ENCODE measurements at places on chromosomes 5 and 9. TPM values are rescaled to one million over a fixed set of nuclear protein-coding genes. Genes with fewer than 3 reads are reported as not detected.
A peak's percentile ranks its signal among the peaks of the same experiment; 100 is the strongest.

GRCh38 chr5:1666812-1667588, 132.6 kb downstream of the MRPL36 start:
- H3K4me1 ChIP-seq = no peaks in the 10 kb centered on the region
- peak; percentile 47 for DNase-seq
- no peak overlapping the region for H3K27ac ChIP-seq
- no peaks in the 10 kb centered on the region for H3K36me3 ChIP-seq
- no peak overlapping the region for H3K4me3 ChIP-seq

Gene ANKRD34B
- not detected for total RNA-seq

DNA sequence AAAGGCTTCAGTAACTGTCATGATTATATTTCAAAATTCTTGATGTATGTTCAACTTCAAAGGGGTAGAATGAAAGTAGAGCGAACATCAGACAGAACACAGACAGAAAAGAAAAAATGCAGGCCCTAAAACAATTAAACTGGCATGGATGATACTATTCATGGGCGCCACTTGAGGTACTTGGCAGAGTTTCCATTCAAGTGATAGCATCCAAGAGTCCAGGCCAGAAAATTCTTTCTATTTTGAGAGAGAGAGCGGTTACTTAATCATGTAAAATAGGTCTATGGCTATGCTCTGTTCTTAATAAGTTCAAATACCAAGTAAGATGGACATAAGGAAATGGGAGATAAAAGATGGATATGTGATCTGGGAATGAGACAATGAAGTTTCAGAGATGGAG, 21.4 kb upstream of the PRR16 start:
- no peaks in the 10 kb centered on the region for H3K36me3 ChIP-seq
- H3K4me1 ChIP-seq = no peaks in the 10 kb centered on the region
- H3K27me3 ChIP-seq = no peaks in the 10 kb centered on the region

Gene RNF224
- not detected for total RNA-seq

DNA sequence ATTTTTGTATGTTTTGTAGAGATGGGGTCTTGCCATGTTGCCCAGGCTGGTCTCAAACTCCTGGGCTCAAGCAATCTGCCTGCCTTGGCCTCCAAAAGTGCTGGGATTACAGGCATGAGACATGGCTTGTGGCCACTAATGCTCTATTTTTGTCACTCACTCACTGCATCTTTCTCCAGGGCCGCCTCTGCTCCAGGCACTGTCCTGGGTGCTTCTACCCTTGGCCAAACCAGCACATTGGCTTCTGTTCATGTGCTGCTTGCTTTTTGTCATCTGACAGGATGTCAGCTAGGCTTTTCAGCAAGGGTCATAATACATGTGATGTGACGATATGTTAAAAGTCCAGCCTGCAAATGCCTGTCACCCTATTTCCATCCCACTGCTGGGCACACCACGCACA, 3.2 kb downstream of the ODF2 start:
- no peaks in the 10 kb centered on the region for H3K27me3 ChIP-seq
- no peak for DNase-seq
- no peak overlapping the region for H3K4me3 ChIP-seq

Gene IRX1
- not detected for total RNA-seq

DNA sequence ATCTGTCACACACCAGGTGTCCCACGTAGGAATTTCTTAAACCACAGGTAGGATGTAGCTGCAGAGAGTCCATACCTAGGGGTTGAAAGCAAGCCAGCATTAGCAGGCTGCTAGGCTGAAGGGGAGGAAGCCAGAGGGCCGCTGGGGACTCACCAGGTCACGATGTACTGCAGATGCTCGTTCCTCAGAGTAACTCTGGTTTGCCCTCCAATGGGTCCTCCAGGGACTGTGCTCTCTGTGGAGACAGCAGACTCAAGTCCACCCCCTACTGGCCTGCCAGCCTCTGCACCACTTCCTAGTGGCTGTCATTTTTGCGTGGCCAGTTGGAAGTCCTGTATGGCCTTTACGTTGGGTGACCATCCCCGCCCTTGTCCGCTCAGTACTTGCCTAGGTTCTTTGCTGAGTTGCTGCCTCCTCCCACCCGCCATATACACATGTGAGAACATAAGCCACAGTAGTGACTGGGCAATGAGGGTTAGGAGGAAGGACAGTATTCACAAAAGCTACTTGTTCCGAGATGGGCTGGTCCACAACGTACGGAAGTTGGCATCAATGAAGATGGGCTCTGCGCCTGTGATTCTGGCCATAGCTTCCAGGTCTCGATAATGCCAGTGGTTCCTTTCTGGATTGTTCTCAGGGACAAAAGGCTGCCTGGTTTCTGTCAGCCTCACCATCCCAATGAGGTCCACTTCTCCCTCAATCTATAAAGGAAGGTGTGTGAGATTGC, 4.1 kb downstream of the RPL7A start:
- H3K4me3 ChIP-seq = no peak overlapping the region
- no peak for DNase-seq
- no peaks in the 10 kb centered on the region for H3K27me3 ChIP-seq
- peaks cover 31% of the 10 kb centered on the region for H3K36me3 ChIP-seq
- H3K27ac ChIP-seq = no peak overlapping the region

Gene CCDC192
- not detected for total RNA-seq

- no peak for DNase-seq
- H3K36me3 ChIP-seq = no peaks in the 10 kb centered on the region
- no peaks in the 10 kb centered on the region for H3K4me1 ChIP-seq
- no peaks in the 10 kb centered on the region for H3K27me3 ChIP-seq
- H3K4me3 ChIP-seq = no peak overlapping the region
Measured at GRCh38 chr5:107402434-107403227, 268.1 kb downstream of the EFNA5 start.

GRCh38 chr9:100959226-100959625, 69.3 kb upstream of the PLPPR1 start:
- no peaks in the 10 kb centered on the region for H3K4me1 ChIP-seq
- H3K27me3 ChIP-seq = no peaks in the 10 kb centered on the region
- H3K36me3 ChIP-seq = no peaks in the 10 kb centered on the region
- H3K4me3 ChIP-seq = no peak overlapping the region
- DNase-seq = no peak

GRCh38 chr5:179805070-179805528, 1.6 kb downstream of the MGAT4B start:
- peaks cover 26% of the 10 kb centered on the region for H3K4me1 ChIP-seq
- no peaks in the 10 kb centered on the region for H3K27me3 ChIP-seq
- peak overlapping the region; percentile 73 for H3K27ac ChIP-seq
- DNase-seq = no peak
- H3K36me3 ChIP-seq = peaks cover 2% of the 10 kb centered on the region

Gene F2R
- total RNA-seq = 0.86 TPM

DNA sequence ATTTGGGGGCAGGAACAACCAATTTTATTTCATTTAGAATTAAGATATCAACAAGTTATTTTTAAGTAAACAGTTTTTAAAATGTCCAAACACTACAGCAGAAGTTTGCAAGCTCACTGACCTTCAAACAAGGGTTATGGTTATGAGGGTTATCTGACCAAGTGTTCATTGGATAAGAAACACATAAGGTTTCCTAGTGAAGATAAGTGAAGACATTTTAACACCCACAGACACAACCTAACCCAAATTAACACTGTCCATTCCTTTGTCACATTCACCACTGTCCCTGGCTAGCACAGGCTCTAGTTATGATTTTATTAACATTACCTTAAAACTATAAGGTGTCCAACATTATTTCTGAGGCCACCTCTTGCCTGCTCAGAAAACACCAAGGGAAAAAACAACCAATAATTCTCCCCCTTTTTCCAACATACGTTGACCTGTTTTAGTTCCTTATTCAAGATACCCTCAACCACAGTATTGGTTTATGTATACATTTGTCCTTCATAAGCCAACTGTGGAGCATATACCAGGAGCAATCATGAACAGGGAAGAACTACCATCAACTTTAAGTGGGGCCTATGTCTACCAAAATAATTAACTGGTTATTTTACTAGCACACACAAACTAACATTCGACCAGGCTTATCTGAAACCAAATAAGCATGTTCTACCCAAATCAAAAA, 4.0 kb downstream of the ETF1 start:
- H3K36me3 ChIP-seq = peaks cover 22% of the 10 kb centered on the region
- H3K27me3 ChIP-seq = no peaks in the 10 kb centered on the region
- peaks cover 36% of the 10 kb centered on the region for H3K4me1 ChIP-seq
- DNase-seq = no peak

- no peaks in the 10 kb centered on the region for H3K4me1 ChIP-seq
- no peak for DNase-seq
- H3K4me3 ChIP-seq = no peak overlapping the region
- H3K27ac ChIP-seq = no peak overlapping the region
Measured at GRCh38 chr5:160516696-160517530, 95.3 kb downstream of the PTTG1 start.

- H3K36me3 ChIP-seq = no peaks in the 10 kb centered on the region
- no peaks in the 10 kb centered on the region for H3K27me3 ChIP-seq
- no peak overlapping the region for H3K27ac ChIP-seq
- H3K4me3 ChIP-seq = no peak overlapping the region
- H3K4me1 ChIP-seq = peaks cover 15% of the 10 kb centered on the region
- no peak for DNase-seq
Measured at GRCh38 chr5:150353032-150353675, 4.3 kb upstream of the TCOF1 start.

Gene UBAP2
- total RNA-seq = 36.8 TPM

DNA sequence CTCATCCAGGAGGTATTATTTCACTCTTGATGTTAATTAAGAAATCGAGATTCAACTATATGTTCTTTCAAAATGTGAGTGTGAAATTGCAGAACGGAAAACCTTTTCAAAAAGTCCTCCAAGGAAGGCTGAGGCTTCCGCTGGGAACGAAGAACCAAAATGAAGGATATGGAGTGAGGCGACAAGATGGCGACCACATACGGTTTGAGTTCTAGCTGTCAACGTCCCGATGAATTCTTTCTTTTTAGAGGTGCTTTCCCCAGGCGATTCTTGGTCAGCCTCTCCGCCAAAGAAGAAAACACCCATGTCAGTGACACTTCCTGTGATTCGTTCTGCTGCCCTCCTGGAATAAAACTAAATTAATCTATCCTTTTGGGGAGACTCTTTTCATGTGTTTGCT, 78.3 kb upstream of the ADAMTS16 start:
- no peak overlapping the region for H3K4me3 ChIP-seq
- no peaks in the 10 kb centered on the region for H3K27me3 ChIP-seq
- no peak overlapping the region for H3K27ac ChIP-seq
- H3K4me1 ChIP-seq = no peaks in the 10 kb centered on the region
- no peak for DNase-seq

Gene SLCO6A1
- total RNA-seq = not detected

Gene ADRA1B
- not detected for total RNA-seq

Gene RECK
- total RNA-seq = 13.3 TPM

- H3K27me3 ChIP-seq = no peaks in the 10 kb centered on the region
- H3K4me1 ChIP-seq = peaks cover 7% of the 10 kb centered on the region
- H3K36me3 ChIP-seq = no peaks in the 10 kb centered on the region
- peak overlapping the region; percentile 17 for H3K4me3 ChIP-seq
Measured at GRCh38 chr9:2623288-2624050, 1.9 kb downstream of the VLDLR start.

DNA sequence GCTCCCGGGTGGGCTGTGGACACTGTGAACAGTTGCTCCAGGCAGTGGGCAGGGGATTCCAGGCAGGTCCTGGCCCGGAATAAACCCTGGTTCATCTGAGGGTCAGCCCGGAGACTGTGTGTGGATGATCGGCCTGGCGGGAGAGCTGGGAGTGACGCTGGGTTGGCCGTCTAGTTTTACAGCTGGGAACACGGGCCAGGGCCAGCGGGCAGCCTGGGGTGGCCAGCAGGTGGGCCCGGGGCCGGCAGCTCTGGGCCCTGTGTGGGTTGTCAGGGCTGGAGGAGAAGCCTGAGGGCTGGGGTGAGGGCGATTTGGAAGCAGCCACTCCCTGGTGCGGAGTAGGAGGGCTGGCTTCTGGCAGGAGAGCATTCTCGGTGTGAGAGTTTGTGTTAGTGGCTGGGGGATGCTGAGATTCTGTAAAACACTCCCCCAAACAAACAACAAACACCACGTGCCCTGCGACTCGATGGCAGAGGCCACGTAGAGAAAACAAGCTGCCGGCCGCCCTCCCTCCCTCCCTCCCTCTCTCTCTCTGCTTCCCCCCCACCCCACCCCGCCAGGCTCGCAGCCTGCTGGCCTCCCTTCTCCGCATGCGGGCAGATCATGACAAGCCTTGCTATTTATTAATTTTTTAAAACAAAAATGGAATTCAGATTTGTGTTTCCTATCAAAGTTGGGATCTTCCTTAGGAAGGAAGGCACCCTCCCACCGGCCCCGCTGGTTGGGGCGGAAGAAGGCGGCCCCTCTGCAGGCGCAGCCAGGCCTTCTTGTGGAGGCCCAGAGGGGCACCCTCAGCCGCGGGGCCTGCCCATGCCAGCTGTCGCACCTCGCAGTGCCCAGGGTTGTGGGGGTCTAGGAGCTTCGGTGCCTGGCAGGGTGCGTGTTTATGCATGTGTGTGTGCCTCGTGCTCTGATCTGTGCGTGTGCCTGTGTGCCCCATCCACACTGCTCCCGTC, 49.5 kb downstream of the RXRA start:
- peaks cover 8% of the 10 kb centered on the region for H3K4me1 ChIP-seq
- H3K4me3 ChIP-seq = no peak overlapping the region
- H3K36me3 ChIP-seq = no peaks in the 10 kb centered on the region
- no peak for DNase-seq

Gene CEL
- total RNA-seq = 2.0 TPM

- no peak overlapping the region for H3K27ac ChIP-seq
- H3K36me3 ChIP-seq = no peaks in the 10 kb centered on the region
- H3K27me3 ChIP-seq = no peaks in the 10 kb centered on the region
- H3K4me1 ChIP-seq = no peaks in the 10 kb centered on the region
- no peak overlapping the region for H3K4me3 ChIP-seq
- DNase-seq = no peak
Measured at GRCh38 chr9:119298076-119298853, 71.0 kb downstream of the BRINP1 start.

GRCh38 chr5:176947847-176948246, 48.7 kb upstream of the HK3 start:
- no peak overlapping the region for H3K4me3 ChIP-seq
- no peaks in the 10 kb centered on the region for H3K36me3 ChIP-seq
- no peak overlapping the region for H3K27ac ChIP-seq
- no peaks in the 10 kb centered on the region for H3K4me1 ChIP-seq
- H3K27me3 ChIP-seq = no peaks in the 10 kb centered on the region
- no peak for DNase-seq

GRCh38 chr9:98964201-98964600, 20.5 kb downstream of the COL15A1 start:
- H3K4me3 ChIP-seq = no peak overlapping the region
- no peak for DNase-seq
- no peaks in the 10 kb centered on the region for H3K27me3 ChIP-seq

- no peak for DNase-seq
- no peaks in the 10 kb centered on the region for H3K27me3 ChIP-seq
- peaks cover 34% of the 10 kb centered on the region for H3K4me1 ChIP-seq
- H3K27ac ChIP-seq = no peak overlapping the region
Measured at GRCh38 chr5:14806456-14806855, 65.1 kb downstream of the ANKH start.

DNA sequence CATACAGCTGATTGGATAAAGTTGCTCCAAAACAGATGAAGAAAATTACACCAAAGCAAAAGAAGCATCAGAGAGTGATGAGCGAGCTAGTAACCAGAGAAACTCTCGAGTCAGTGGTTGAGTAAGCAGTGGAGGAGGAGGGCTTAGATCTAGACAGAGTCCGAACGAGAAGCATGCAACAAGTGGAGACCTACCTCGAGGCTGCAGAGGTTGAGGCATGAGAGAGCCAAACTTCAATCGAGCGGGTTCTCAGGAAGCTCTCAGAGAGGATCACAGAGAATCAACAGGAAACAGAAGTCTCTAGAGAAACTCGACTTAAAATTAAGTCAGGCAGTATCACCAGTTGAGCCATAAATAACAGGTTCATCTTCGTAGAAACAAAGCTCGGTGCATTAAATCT, 6.1 kb downstream of the RUSC2 start:
- H3K36me3 ChIP-seq = no peaks in the 10 kb centered on the region
- no peaks in the 10 kb centered on the region for H3K27me3 ChIP-seq
- H3K27ac ChIP-seq = no peak overlapping the region
- H3K4me3 ChIP-seq = no peak overlapping the region
- H3K4me1 ChIP-seq = peaks cover 13% of the 10 kb centered on the region
- peak; percentile 36 for DNase-seq

Data from naive thymus-derived CD4-positive, alpha-beta T cell (primary cell).